ENCODE measurements at places on chromosomes 11 and 22. TPM values are rescaled to one million over a fixed set of nuclear protein-coding genes. Genes with fewer than 3 reads are reported as not detected.

DNA sequence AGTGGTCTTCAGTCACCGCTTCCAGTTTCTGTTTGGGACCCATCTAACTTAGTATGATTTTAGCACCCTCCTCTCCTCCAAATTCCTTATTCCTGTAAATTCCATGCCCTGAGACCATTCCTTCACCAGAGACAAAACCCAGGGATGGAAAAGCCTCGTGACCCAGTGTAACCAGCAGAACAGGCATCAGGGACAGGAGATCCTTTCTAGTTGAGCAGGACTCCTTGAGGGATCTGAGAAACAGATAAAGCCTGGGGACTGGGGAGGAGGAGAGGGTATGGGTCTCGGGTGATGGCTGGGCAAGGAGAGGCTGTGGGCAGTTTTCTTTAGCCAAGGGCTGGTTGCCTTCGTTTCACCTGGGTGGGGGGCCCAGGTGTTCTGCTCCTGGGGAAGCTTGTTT is 40.9 kb downstream of the TEAD1 start:
- no peak for DNase-seq

The OR6A2 gene
- 0.04 TPM for polyA plus RNA-seq

DNA sequence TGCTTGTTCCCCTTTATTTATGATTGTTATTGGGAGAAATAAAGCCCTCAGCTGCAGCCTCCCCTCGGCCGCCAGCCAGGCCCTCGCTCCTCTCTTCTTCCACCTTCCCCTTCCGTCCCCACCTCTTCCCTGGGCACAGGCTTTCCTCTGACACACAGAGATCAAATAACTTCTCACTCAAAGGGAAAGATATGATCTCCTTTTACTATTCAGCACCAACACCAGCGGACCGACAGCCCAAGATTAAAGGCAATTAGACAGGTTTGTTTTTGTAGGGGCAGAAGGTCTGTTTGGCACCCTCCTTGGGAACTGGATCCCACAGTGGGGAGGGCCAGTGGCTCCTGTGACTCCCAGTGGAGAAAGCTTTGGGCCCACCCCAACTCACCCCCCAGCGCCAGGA is 23.0 kb downstream of the NECTIN1 start:
- no peak for DNase-seq

- no peak for DNase-seq
These were observed 26.4 kb downstream of the CDKN1C start for GRCh38 chr11:2858995-2859698.

The OR51G2 gene
- polyA plus RNA-seq = not detected

The MED15 gene
- 24.2 TPM for polyA plus RNA-seq

- no peak for DNase-seq
These were observed 138.3 kb downstream of the TMEM135 start for GRCh38 chr11:87176044-87176443.

DNA sequence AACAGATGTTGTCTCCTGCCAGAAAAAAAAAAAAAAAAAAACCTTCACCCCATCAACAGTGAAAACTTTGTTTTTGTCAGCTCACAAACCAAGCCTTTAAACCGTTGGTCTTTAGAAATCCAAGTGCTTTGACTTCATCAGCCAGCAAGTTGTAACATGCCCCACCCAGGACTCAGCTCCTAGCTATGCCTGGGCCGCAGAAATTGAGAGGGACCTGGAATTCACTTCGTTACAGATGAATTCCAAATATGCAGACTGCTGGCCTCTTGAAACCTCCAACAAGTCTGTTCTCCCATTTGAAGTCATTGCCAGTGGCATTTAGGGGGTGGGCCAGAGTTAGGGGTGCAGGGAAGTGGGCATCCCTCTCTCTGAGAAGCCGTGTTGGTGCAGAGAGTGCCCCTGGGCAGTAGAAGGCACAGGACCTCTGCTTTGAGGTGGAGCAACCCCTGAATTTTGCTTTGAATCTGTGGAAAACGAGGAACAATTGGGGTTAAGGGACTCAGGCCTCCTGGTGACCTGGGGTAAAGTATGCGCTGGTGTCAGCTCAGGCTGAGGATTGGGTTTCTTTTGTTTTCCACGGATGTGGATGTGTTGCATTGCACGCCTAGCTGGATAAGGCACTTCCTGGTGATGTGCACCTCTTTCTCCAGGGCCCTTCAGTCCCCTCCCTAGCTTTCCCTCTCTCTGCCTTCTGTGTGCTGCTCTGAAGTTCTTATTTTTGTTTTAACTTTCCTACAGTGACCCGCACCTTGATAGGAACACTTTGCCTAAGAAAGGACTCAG is 109.5 kb downstream of the DBX1 start:
- peak; percentile 39 for DNase-seq

- no peak for DNase-seq
These were observed 22.9 kb upstream of the MRPL17 start for GRCh38 chr11:6705905-6706535.

GRCh38 chr11:118998822-118999221 is 884 bp downstream of the CENATAC start:
- DNase-seq = peak; percentile 28

The SORL1 gene
- 1.4 TPM for polyA plus RNA-seq

- no peak for DNase-seq
These were observed 1054.3 kb upstream of the TENM4 start for GRCh38 chr11:80495116-80495515.

Data from BJ (cell line).